ENCODE measurements at places on chromosomes 11 and 22. TPM values are rescaled to one million over a fixed set of nuclear protein-coding genes. Genes with fewer than 3 reads are reported as not detected.

DNA sequence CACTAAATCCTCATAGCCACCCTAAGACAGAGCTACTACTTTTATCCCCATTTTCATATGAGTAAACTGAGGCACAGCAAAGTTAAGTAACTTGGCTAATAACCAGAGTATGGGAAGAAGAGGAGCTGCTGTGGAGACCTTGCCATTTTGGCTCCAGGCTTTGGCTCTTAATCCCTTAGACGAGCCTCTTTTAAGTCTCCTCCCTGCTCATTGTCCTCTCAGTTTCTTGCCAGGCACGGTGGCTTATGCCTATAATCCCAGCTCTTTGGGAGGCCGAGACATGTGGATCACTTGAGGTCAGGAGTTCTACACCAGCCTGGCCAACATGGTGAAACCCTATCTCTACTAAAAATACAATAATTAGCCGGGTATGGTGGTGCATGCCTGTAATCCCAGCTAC lies 78.6 kb downstream of the PRR5L start:
- no peak overlapping the region for H3K4me3 ChIP-seq
- 0 out of 2 replicates have a peak, but pooled peaks cover 3% of the 10 kb centered on the region for H3K4me1 ChIP-seq
- DNase-seq, result no peak
- no peaks in the 10 kb centered on the region for H3K36me3 ChIP-seq

GRCh38 chr11:61837411-61838005 lies 9.4 kb downstream of the FADS2 start:
- no peak for DNase-seq
- no peaks in the 10 kb centered on the region for H3K27me3 ChIP-seq
- no peak overlapping the region for H3K4me3 ChIP-seq
- H3K4me1 ChIP-seq, result peaks cover 22% of the 10 kb centered on the region
- H3K36me3 ChIP-seq, result peaks cover 42% of the 10 kb centered on the region
- no peak overlapping the region for H3K27ac ChIP-seq

GRCh38 chr11:46560300-46560991 lies 33.4 kb downstream of the AMBRA1 start:
- H3K4me1 ChIP-seq, result no peaks in the 10 kb centered on the region
- no peaks in the 10 kb centered on the region for H3K36me3 ChIP-seq
- DNase-seq, result no peak
- no peak overlapping the region for H3K27ac ChIP-seq
- no peaks in the 10 kb centered on the region for H3K27me3 ChIP-seq

DNA sequence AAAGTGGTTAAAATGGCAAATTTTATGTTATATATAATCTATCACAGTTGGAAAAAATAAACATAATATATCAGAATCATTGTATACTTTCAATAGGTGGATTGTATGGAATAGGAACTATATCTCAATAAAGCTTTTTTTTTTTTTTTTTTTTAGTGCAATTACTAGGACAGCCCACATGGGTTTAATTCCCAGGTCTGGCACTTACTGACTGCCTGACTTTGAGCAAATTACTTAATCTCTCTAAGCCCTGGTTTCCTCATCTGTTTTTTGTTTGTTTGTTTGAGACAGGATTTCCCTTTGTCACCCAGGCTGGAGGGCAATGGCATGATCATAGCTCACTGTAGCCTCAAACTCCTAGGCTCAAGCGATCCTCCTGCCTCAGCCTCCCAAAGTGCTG lies 26.1 kb upstream of the BAIAP2L2 start:
- no peaks in the 10 kb centered on the region for H3K27me3 ChIP-seq
- no peak for DNase-seq
- no peak overlapping the region for H3K27ac ChIP-seq
- H3K36me3 ChIP-seq, result no peaks in the 10 kb centered on the region
- H3K4me1 ChIP-seq, result no peaks in the 10 kb centered on the region

DNA sequence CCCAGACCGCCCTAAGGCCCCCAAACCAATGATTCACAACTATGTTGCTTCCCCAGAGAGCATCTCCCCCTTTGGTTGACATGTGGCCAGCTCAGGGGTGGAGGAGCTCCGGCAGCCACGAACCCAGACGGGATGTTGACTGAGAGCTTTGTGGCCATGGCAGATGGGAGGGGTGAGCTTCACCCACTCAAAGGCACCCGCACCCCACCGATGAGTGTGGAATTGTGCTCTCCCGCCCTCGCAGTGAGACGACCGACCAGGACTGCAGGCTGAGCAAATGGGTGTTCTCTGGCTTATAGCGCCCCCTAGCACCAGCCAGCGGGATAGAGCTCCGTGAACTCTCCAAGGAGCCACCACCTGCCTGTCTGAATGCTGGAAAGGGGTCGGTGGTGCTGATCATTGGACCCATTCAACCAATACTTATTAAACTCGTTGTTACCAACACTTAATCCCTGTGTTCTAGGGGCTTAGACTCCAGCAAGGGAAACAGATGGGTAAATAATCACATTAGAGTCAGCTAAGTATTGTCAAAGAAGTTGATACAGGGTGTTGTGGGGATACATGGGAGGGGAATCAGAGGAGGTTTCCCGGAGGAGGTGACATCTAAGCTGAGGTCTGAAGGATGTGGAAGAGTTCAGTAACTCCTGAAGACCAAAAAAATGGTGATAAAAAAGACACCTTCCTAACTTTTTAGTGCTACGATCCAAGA lies 4.5 kb upstream of the TIMP3 start:
- H3K27me3 ChIP-seq, result peaks cover 6% of the 10 kb centered on the region
- peaks cover 2% of the 10 kb centered on the region for H3K4me1 ChIP-seq
- no peaks in the 10 kb centered on the region for H3K36me3 ChIP-seq
- H3K27ac ChIP-seq, result no peak overlapping the region
- DNase-seq, result no peak

- no peak overlapping the region for H3K4me3 ChIP-seq
- H3K4me1 ChIP-seq, result peaks cover 12% of the 10 kb centered on the region
- H3K27ac ChIP-seq, result no peak overlapping the region
- H3K27me3 ChIP-seq, result peaks cover 19% of the 10 kb centered on the region
These were observed 1.5 kb downstream of the ME3 start for GRCh38 chr11:86670911-86671310.

DNA sequence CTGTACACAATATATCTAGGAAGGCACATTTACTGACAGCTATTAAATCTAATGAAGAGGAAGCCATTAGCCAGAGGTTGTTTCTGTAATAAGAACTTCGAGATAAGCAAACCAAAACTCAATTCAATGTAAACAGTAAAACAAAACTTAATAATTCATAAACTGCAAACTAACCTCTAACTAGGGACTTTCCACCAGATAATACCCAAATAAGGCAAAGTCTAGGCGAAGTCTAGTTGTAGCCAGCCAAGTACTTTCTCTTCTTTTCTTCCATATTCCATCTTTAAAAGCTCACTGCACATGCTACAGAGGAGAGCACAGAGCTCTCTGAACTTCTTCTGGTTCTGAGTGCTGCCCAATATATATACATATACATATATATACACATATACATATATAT lies 229.9 kb upstream of the ANO5 start:
- no peaks in the 10 kb centered on the region for H3K4me1 ChIP-seq
- H3K27ac ChIP-seq, result no peak overlapping the region
- H3K36me3 ChIP-seq, result no peaks in the 10 kb centered on the region
- H3K4me3 ChIP-seq, result no peak overlapping the region
- DNase-seq, result no peak

- DNase-seq, result peak; percentile 17
- peaks cover 2% of the 10 kb centered on the region for H3K4me1 ChIP-seq
- no peaks in the 10 kb centered on the region for H3K36me3 ChIP-seq
- H3K27me3 ChIP-seq, result no peaks in the 10 kb centered on the region
- no peak overlapping the region for H3K4me3 ChIP-seq
- no peak overlapping the region for H3K27ac ChIP-seq
These were observed 48.8 kb downstream of the ARHGAP32 start for GRCh38 chr11:129143335-129143734.

DNA sequence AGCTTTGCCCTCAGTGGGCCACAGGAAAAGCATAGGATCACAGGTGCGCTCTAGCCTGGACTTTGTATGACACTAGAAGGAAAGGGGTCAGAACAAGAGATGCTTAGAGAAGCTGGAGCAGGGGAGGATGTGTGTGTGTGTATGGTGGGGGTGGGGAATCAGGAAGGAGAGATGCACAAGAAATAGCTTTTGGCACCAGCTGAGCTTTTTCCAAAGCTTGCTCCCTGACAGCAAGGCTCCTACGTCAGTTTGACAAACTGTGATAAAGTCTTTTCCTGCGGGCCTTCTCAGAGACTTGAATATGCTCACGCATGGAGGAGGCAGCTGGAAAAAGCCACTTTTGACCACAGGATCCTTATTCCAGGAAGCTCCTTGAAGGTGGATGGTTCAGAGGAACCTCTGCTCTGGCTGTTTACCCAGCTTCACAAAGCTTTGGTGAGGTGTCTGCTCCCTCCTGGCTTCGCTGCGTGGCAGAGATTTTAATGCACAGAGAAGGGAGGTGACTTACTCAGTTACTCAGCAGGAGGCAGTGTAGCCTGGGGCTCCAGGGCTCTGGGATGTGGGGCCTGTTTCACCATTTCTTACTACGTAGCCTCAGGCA lies 3.9 kb downstream of the CDC42EP1 start:
- H3K36me3 ChIP-seq, result no peaks in the 10 kb centered on the region
- no peak overlapping the region for H3K4me3 ChIP-seq
- no peak for DNase-seq
- peaks cover 43% of the 10 kb centered on the region for H3K4me1 ChIP-seq

GRCh38 chr11:65446446-65447277 lies 24.1 kb downstream of the NEAT1 start:
- H3K4me1 ChIP-seq, result no peaks in the 10 kb centered on the region
- no peak for DNase-seq
- no peaks in the 10 kb centered on the region for H3K36me3 ChIP-seq
- no peak overlapping the region for H3K27ac ChIP-seq

GRCh38 chr11:23604966-23605365 lies 744.7 kb upstream of the CCDC179 start:
- H3K27me3 ChIP-seq, result no peaks in the 10 kb centered on the region
- no peaks in the 10 kb centered on the region for H3K36me3 ChIP-seq
- H3K4me1 ChIP-seq, result no peaks in the 10 kb centered on the region
- no peak for DNase-seq

- no peaks in the 10 kb centered on the region for H3K4me1 ChIP-seq
- H3K27ac ChIP-seq, result no peak overlapping the region
- no peak overlapping the region for H3K4me3 ChIP-seq
- DNase-seq, result no peak
- no peaks in the 10 kb centered on the region for H3K27me3 ChIP-seq
These were observed 30.1 kb upstream of the PAMR1 start for GRCh38 chr11:35555488-35555887.

DNA sequence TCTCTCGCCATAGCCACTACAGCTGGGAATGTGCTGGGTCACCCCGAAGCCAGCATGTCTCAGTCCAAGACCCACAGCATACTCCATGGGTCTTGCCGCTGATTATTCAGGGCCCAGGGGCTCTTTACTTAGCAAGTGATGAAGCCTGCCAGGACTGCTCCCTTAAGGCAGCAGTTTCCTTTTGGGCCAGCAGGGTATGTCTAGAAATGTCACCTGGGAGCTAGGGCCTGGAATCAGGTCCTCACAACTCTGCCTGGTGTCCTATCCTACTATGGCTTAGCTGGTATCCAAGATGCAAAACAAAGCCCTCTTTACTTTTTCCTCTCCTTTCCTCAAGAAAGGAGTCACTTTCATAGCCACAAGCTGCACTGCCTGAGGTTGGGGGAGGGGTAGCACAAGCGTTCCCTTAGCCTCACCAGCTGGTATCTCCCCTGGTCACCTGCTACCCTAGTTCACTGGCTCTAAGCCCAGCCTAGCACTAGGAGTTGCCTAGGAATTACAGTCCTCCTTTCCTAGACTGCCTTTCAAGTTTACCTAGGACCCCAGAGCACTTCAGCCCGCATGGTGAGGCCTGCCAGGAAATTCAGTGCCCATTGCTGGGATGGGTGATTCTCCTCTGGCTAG lies 22.6 kb upstream of the NCR3LG1 start:
- H3K27ac ChIP-seq, result no peak overlapping the region
- DNase-seq, result peak; percentile 49
- H3K4me3 ChIP-seq, result no peak overlapping the region
- no peaks in the 10 kb centered on the region for H3K36me3 ChIP-seq
- no peaks in the 10 kb centered on the region for H3K4me1 ChIP-seq
- H3K27me3 ChIP-seq, result no peaks in the 10 kb centered on the region

GRCh38 chr11:93123351-93123898 lies 74.4 kb downstream of the SLC36A4 start:
- no peak for DNase-seq
- peaks cover 4% of the 10 kb centered on the region for H3K4me1 ChIP-seq
- H3K36me3 ChIP-seq, result no peaks in the 10 kb centered on the region
- no peak overlapping the region for H3K27ac ChIP-seq

DNA sequence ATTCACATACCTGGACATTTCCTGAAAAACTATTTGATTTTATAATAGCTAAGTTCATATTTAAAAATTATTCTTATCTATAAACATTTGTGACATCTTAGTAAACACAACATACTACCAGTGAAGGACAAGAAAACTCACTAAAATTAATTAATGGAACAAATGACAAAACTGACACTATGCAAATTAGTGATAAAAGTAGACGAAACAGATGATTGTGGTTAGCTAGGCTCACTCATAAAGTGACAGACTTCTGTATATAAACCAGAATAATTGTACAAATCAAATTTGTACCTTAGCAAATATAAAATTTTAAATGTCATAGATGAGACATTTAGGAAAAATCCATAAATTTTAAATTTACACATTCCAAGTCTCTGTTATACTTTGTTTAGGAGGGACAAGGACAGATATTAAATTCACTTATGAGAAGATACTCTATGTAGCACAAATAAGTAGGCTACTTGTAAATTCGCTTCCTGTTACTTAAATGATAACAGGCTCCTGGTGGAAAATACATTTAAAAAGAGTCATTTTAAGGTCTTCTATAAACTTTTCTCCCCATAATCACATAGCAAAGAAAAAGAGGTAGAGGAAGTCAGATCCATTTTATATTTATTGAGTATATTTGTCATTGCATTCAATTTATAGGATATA lies 81.2 kb downstream of the KIF18A start:
- H3K27ac ChIP-seq, result no peak overlapping the region
- no peaks in the 10 kb centered on the region for H3K36me3 ChIP-seq
- H3K4me3 ChIP-seq, result no peak overlapping the region
- H3K4me1 ChIP-seq, result no peaks in the 10 kb centered on the region
- no peaks in the 10 kb centered on the region for H3K27me3 ChIP-seq

- no peak overlapping the region for H3K4me3 ChIP-seq
- no peaks in the 10 kb centered on the region for H3K36me3 ChIP-seq
- H3K27ac ChIP-seq, result no peak overlapping the region
- no peaks in the 10 kb centered on the region for H3K27me3 ChIP-seq
- DNase-seq, result no peak
These were observed 392.8 kb upstream of the CCDC90B start for GRCh38 chr11:83678831-83679584.

DNA sequence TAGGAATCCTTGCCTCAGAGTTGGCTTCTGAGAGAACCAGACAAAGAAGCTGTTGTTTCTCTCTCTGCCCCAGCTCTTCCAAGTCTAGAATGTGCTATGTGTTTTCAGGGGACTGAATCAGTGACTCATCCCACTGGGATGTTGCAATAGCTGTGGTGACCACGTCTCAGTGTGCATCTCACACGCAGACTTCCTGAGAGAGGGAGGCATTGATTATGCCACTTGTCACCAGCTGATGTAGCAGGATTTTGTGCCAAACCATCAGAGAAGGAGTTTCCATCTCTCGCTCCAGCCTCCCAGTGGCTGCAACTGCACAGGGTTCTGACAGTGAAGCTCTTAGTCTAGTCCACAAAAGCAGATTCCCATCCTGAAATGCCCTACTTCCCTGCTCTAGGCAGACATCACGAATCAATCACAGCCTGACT lies 455.8 kb downstream of the MIAT start:
- H3K27ac ChIP-seq, result no peak overlapping the region
- no peak overlapping the region for H3K4me3 ChIP-seq
- H3K4me1 ChIP-seq, result no peaks in the 10 kb centered on the region
- H3K27me3 ChIP-seq, result no peaks in the 10 kb centered on the region

Gene MMP11
- total RNA-seq, result 9.6 TPM

Gene ANGPTL5
- total RNA-seq, result not detected

Gene OR51I1
- total RNA-seq, result not detected

Gene YPEL1
- total RNA-seq, result 7.6 TPM

Gene HPX
- total RNA-seq, result 0.80 TPM

Gene RAG2
- total RNA-seq, result not detected

Gene PRRG4
- 1.3 TPM for total RNA-seq

Measured in H1 (cell line).